ENCODE measurements at places on chromosomes 3 and 15.

GRCh38 chr3:127013181-127013580 is 30.3 kb downstream of the PLXNA1 start:
- DNase-seq = no peak

- DNase-seq = no peak
These were observed 3.5 kb downstream of the GORASP1 start for GRCh38 chr3:39103791-39104552.

DNA sequence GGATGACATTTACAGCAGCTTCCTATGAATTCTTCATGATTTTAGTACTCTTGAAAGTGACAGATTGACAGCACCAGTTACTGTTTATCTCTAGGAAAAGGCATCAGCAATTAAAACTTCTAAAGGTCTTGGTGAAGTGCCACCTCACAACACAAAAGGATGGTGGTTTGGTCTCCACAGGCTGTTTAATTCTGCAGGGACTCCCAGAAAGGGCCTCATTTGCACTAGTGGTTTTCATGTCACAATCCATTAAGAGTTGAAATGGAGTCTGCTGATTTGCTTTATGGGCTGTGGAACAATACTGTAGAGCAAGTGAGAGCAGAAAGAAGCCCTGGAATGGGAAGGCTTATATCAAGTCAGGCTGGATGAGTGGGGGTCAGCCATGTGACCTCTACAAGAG is 225.3 kb upstream of the KCNMB2 start:
- DNase-seq = no peak

DNA sequence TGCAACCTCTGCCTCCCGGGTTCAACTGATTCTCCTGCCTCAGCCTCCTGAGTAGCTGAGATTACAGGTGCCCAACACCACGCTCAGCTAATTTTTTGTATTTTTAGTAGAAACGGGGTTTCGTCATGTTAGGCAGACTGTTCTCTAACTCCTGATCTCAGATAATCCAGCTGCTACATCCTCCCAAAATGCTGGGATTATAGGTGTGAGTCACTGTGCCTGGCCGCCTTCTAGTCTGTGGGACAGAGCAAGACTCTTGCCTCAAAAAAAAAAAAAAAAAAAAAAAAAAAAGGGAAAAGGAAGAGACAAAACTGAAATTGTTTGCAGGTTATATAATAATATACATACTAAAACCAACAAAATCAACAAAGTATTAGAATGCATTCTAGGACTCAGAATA is 215.2 kb downstream of the PCCB start:
- no peak for DNase-seq

DNA sequence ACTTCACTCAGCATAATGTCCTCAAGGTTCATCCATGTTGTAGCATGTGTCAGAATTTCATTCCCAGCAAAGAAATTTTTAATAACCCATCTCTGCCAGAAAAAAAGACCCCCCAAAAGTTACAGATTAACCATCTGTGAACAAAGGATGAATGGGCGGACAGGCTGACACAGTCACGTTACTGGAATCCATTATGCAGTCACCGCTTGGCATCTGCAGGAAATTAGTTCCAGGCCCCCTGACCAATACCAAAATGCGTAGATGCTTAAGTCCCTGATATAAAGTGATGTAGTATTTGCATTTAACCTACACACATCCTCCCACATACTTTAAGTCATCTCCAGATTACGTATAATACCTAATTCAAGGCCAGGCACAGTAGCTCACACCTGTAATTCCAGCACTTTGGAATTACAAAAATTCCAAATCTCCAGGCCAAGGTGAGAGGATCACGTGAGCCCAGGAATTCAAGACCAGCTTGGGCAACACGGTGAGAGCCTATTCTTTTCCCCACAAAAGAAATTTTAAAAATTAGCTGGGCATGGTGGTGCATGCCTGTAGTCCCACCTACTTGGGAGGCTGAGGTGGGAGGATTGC is 1.5 kb upstream of the SLC12A8 start:
- no peak for DNase-seq

DNA sequence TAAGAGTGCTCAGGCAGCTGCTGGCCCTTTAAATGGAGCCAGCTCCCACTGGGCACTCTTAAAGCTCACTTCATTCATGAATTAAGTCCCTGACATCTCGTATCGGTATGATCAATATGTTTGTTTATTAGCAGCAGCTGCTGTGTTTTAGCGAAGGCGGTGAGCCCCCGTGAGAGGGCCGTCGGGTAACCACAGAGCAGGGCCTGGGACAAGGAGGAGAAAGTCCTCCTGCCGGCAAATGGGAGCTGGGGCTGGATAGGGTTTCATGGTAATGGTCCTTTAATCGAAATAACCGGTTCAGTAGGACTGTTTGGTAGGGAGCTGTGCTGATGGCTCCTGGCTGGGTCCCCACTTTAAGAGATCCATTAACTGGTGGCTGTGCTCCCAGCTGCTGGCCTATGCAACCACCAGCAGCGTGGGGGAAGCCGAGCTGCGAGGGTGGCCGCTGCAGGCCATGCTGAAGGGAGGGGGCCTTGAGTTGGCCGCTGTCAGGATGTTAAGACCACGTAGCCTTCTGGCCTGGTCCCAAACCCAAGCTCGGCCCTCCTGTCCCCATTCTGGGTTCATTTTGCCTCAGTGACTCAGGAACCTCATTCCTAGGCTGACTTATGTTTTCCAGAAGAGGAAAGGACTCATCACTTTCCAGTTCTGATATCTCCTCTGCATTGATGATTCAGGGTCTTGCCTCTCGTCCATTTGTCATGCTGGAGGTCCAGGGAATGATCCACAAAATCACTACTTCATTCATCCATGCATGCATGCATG is 67.6 kb upstream of the NTRK3 start:
- no peak for DNase-seq

DNA sequence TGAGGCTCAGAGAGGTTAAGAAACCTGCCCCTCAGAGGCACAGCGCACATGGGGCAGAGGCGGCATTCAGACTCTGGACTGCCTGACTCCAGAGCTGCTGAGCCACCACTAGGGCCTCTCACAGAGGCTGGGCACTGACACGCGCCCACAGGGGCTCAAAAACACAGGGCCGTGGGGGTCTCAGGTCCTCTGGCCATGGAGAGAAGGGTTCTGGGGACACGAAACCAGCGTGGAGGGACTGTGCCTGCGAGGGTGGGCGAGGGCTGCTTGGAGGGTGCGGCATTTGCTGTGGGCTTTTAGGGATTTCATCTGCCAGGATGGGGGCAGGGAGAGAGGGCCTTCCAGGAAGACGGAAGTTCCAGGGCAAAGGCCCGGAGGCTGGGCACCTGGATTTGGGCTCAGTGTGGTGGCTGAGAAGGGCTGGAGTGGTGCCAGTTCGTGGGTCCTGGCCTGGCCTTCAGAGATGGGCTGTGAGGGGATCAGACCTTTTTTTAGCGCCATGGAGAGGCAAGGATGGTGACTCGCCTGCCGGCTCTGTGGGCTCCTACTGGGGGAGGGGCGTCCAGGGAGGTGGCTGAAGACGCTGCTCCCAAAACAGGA is 69.6 kb downstream of the EFCAB12 start:
- DNase-seq = no peak

GRCh38 chr15:62821384-62822131 is 221.0 kb upstream of the TPM1 start:
- no peak for DNase-seq

DNA sequence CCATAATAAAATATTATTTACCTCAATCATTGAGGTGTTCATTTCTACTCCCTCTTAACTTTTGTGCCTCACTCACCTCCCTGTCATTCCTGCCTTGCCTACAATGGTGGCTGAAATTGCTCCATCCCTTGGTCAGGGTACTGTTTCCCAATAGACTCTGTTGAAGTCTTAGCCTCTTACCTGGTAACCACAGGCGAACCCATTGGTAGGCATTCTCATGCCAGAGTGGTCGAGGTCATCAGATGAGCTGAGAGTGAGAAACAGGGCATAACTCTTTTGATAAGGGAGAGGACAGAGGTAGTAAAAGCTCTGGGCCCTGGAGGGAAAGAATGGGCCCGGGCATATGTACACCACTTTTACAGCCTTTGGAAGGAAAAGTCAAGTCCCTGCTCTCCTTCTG is 265.6 kb downstream of the ARRDC4 start:
- DNase-seq = no peak

DNA sequence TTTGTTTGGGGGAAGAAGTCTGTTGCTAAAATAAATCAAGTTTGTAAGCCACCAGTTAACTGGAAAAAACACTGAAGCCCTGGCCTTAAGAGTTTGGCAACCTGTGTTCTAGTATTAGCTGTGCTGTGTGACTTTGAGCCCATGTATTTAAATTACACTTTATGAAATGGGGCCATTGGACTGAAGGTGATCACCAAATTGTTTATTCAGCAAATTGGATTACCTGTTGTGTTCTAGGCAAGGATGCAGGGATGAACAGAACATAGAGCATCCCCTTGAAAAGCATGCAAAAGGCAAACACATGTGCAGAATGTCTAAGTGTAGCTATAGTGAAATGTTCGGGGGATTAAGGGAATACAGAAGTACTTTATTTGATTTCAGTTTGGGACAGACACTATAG is 54.6 kb downstream of the TMOD3 start:
- no peak for DNase-seq

GRCh38 chr15:98891301-98891700 is 116.3 kb downstream of the PGPEP1L start:
- DNase-seq = no peak

DNA sequence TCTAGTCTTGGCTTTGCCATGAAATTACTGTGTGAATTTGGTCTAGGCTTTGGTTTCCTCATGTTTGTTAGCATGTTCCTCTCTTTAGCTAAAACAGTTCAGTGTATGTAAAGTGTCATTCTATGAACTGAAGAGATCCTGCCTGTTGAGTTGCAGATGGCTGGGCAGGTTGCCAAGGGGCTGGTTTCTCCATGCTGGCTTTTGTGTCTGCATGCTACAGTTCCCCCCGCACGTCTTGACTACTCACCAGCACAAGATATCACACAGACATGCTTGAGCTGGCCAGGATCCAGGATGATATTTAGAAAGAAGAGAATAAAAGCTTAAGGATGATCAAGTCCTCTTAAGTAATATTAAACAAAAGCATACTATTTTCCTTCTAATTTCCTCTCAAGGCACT is 90.2 kb downstream of the CERS3 start:
- peak; percentile 98 for DNase-seq

- DNase-seq = no peak
These were observed 165.1 kb downstream of the IL5RA start for GRCh38 chr3:2945121-2945520.

DNA sequence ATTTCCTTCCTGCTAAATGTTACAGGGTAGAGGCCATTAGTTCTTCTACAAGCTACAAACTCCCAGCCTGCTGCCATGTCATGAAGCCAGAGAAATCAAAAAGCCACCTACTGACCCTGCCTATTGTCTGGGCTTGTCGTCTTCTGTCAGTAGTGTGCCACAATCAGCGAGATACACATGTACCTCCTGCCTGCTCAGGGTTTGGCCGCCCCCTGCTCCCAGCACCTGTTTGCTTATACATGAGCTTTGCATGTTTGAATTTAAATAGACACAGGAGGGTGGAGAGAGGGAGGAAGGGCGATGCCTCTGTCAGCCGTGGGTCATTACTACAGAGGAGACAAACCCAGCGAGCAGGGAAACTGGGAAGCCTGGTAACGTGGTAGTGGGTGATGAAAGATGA is 106.1 kb downstream of the ROBO2 start:
- DNase-seq = no peak

GRCh38 chr3:21120826-21121225 is 630.2 kb downstream of the ZNF385D start:
- no peak for DNase-seq

GRCh38 chr15:26850161-26850560 is 16.7 kb upstream of the GABRA5 start:
- DNase-seq = no peak

All from umbilical cord (tissue), 2 donors.